Activated B cell treated with CpG ODN at 0.5 μM for 24 hours (primary cell): ENCODE measurements at places on chromosomes 16 and 17. TPM values are rescaled to one million over a fixed set of nuclear protein-coding genes. Genes with fewer than 3 reads are reported as not detected.

- peaks cover 57% of the 10 kb centered on the region for H3K27me3 ChIP-seq
- no peaks in the 10 kb centered on the region for H3K36me3 ChIP-seq
- H3K4me3 ChIP-seq, result no peak overlapping the region
- H3K27ac ChIP-seq, result no peak overlapping the region
- peaks cover 15% of the 10 kb centered on the region for H3K4me1 ChIP-seq
Measured at GRCh38 chr16:86580791-86581170, 2.4 kb downstream of the FOXL1 start.

DNA sequence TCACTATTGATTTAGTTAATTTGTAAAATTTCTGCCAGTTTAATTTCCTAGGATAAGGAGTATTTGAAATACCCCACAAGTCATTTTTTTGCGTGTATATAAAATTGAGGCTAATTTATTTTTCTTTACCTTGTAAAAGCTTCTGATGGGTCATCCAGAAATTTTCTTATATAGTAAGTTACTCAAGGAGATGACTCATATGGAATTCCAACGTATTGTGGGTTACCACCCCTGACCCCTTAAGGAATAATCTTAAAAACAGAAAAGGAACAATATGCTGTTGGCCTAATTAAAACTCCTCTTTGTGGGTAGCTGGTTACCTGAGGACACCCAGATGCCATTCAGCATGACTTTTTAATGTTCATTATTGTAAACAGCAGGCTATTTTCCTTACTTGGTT is 13.6 kb downstream of the HEATR6 start:
- H3K4me1 ChIP-seq, result no peaks in the 10 kb centered on the region
- peaks cover 82% of the 10 kb centered on the region for H3K36me3 ChIP-seq
- H3K27me3 ChIP-seq, result no peaks in the 10 kb centered on the region
- H3K4me3 ChIP-seq, result no peak overlapping the region
- H3K27ac ChIP-seq, result no peak overlapping the region

GRCh38 chr17:180381-181244 is 837 bp downstream of the DOC2B start:
- peaks cover 2% of the 10 kb centered on the region for H3K4me1 ChIP-seq
- H3K4me3 ChIP-seq, result no peak overlapping the region
- no peaks in the 10 kb centered on the region for H3K36me3 ChIP-seq
- H3K27me3 ChIP-seq, result peaks cover 40% of the 10 kb centered on the region

DNA sequence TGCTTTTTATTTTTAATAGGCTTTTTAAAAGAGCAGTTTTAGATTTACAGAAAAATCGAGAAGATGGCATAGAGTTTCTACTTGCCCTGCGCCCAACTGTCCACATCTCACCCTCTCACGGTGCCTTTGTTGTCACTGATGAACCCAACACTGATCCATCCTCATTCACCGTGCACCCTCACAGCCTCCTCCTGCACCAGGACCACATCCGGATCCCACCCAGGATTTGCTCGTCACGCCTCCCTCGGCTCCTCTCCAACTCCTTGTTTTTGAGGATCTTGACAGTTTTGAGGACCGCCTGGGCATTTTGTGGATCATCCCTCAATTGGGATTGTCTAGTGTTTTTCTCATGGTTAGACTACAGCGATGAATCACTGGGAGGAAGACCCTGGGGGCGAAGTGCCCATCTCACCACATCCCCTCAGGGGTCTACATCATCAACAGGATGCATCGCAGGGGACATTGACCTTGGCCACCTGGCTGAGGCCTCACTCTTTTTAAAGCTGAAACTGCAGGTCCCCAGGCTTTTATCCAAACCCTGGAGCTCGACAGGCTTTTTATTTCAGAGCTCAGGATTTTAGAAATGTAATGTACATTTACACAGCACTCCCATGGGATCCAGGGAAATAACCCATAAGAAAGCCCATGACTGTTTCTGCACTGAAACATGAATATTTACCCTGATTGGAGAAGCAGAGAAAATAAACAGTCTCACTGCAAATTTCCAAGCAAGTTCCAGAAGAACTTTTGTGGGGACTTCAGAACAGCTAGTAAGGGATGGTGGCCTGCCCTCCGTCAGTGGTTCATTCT is 71.8 kb upstream of the ZNF469 start:
- H3K27me3 ChIP-seq, result peaks cover 3% of the 10 kb centered on the region
- no peak for DNase-seq
- H3K27ac ChIP-seq, result no peak overlapping the region
- no peaks in the 10 kb centered on the region for H3K36me3 ChIP-seq
- no peak overlapping the region for H3K4me3 ChIP-seq

GRCh38 chr17:31750578-31750977 is 108.5 kb downstream of the COPRS start:
- no peak for DNase-seq
- H3K4me1 ChIP-seq, result no peaks in the 10 kb centered on the region
- H3K36me3 ChIP-seq, result no peaks in the 10 kb centered on the region
- peaks cover 2% of the 10 kb centered on the region for H3K27me3 ChIP-seq

The TUBB3 gene
- 0.33 and 0.42 TPM in 2 replicates for total RNA-seq

GRCh38 chr16:57606847-57607501 is 21.5 kb upstream of the ADGRG1 start:
- H3K4me1 ChIP-seq, result peaks cover 18% of the 10 kb centered on the region
- H3K4me3 ChIP-seq, result no peak overlapping the region
- no peak for DNase-seq
- no peaks in the 10 kb centered on the region for H3K36me3 ChIP-seq
- no peak overlapping the region for H3K27ac ChIP-seq

The CCL17 gene
- 6.7 and 7.0 TPM in 2 replicates for total RNA-seq

The PTX4 gene
- total RNA-seq, result not detected in 2 replicates

The OTOA gene
- total RNA-seq, result 0.42 and 0.60 TPM in 2 replicates

DNA sequence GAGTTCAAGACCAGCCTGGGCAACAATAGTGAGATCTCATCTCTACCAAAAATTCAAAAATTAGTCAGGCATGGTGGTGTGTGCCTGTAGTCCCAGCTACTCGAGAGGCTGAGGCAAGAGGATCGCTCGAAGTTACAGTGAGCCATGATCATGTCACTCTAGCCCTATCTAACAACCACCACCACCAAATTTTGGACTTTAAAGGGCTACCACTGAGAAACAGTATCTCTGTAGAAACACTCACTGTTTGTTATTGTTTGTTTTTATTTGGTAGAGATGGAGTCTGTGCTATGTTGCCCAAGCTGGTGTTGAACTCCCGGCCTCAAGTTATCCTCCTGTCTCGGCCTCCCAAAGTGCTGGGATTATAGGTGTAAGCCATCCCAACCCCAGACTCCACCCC is 1.3 kb upstream of the UBALD2 start:
- peaks cover 78% of the 10 kb centered on the region for H3K4me1 ChIP-seq
- DNase-seq, result no peak
- H3K4me3 ChIP-seq, result peak overlapping the region; percentile 68
- peaks cover 20% of the 10 kb centered on the region for H3K36me3 ChIP-seq

GRCh38 chr17:60077672-60078519 is 825 bp downstream of the HEATR6 start:
- peak overlapping the region; percentile 94 for H3K4me3 ChIP-seq
- H3K36me3 ChIP-seq, result peaks cover 30% of the 10 kb centered on the region
- peak overlapping the region; percentile 86 for H3K27ac ChIP-seq
- DNase-seq, result no peak
- peaks cover 40% of the 10 kb centered on the region for H3K4me1 ChIP-seq

The GDPD3 gene
- 4.9 and 6.1 TPM in 2 replicates for total RNA-seq

DNA sequence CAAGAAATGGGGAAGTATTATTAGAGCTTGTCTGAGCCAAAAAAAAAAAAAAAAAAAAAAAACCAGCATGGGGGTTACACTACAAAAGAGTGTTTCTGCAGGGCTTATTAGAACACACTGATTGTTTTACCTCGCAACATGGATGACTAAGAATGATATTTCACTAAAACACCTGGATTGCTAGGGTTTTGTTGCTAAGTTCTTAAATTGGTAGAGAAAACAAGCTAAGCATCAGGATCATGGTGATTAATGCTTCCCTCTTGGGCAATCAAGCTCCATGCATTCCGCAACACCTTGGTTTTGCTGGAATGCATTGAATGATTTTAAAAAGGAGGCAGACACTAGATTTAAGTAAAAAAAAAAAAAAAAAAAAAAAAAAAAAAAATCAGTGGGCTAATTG is 931.4 kb upstream of the CDH8 start:
- H3K27ac ChIP-seq, result no peak overlapping the region
- H3K36me3 ChIP-seq, result no peaks in the 10 kb centered on the region
- no peak for DNase-seq
- no peaks in the 10 kb centered on the region for H3K4me1 ChIP-seq
- H3K4me3 ChIP-seq, result no peak overlapping the region
